ENCODE measurements at places on chromosomes 3 and 15. TPM values are rescaled to one million over a fixed set of nuclear protein-coding genes. Genes with fewer than 3 reads are reported as not detected.

DNA sequence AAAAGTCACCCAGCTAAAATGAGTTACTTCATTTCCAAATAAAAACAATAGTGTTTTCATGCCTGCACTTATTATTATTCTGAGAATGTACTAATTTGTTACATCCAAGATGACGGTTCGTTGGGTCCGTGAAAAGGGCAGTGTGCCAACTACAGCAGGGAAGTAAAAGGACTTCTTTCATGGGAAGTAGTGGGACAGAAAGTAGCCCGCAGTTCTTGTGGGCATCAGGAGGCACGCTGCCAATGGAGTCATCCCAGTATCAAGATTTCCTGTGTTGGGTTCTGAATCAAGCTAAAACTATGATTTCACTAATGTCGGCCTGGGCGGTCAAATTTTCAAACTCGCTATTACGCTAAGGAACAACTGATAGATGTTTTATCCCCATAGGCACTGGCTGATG, 254.5 kb upstream of the SOX2 start:
- H3K4me1 ChIP-seq = no peaks in the 10 kb centered on the region
- H3K36me3 ChIP-seq = no peaks in the 10 kb centered on the region
- H3K27ac ChIP-seq = no peak overlapping the region
- no peak overlapping the region for H3K4me3 ChIP-seq
- no peak for DNase-seq

- DNase-seq = no peak
- H3K4me3 ChIP-seq = no peak overlapping the region
- H3K4me1 ChIP-seq = no peaks in the 10 kb centered on the region
- no peaks in the 10 kb centered on the region for H3K27me3 ChIP-seq
- H3K36me3 ChIP-seq = no peaks in the 10 kb centered on the region
Observed at GRCh38 chr3:31043184-31043819, 148.8 kb upstream of the GADL1 start.

DNA sequence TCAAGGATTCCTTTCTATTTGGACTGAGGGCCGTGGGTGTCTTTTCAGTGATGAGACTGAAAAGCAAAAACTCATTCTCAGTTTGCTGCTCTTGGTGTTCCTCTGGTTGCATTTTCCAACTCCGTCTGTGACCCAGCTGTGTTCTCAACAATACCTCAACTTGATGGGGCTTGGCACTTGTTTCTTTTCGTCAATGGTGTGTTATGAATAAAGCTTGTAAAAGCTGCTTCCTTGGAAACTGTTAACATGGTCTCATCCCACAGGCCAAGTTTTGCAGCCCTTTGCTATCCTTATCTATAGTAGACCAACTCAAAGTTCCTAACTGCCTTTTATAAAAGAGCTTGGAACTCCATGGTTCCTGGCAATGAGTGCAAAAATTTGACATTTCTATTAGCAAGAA, 142.5 kb upstream of the UBE2E1 start:
- no peaks in the 10 kb centered on the region for H3K36me3 ChIP-seq
- H3K4me3 ChIP-seq = no peak overlapping the region
- peaks cover 5% of the 10 kb centered on the region for H3K27me3 ChIP-seq
- DNase-seq = no peak
- peaks cover 4% of the 10 kb centered on the region for H3K4me1 ChIP-seq

DNA sequence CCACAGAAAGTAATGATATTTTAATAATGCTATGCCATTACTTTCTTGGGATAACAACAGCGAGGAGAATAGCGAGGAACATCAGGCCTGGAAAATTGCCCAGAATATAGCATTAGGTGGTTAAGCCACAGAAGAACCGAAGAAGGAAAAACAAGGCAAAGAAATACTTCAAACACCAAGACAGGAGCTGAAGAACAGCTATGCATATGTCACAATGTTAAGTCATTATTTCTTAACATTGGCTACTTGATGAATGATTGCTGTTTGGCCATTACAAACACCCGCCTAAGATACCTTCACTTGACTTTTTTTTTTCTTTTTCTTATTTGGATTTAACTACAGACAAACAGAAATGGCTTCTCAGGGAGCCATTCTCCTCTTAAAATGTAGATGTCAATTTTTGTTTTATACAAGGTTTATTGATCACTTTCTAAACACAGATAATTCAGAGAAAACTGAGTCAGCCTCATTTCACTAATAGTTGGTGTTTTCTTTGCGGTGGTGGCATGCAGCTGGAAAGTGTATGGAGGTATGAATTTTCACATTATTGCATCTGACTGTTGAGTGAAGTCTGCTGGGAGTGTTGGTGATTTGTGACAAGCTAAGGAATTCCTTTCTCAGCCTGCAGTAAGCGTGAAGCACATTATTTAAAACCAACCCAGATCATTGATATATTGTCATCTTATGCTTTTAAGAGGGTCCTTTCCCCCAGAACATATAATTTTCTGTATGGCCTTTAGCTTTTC, 705.7 kb upstream of the NR2F2 start:
- H3K36me3 ChIP-seq = no peaks in the 10 kb centered on the region
- no peak overlapping the region for H3K4me3 ChIP-seq

DNA sequence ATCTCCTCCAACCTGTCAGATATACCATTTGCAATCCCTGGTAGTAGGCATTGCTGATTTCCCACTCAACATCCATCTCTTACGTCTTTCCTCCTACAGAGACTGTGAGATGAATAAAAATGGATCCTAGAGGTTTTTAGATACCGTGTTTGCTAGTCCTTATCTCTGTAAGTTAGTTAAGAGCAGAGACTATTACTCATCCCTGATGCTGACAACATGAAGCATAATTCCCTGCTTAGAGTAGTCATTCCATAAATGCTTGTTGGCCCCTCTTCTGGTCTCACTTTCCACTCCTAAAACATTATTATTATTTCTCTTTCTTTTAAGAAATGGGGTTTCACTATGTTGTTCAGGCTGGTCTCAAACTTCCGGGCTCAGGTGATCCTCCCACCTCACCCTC, 136.2 kb downstream of the RTP4 start:
- no peaks in the 10 kb centered on the region for H3K36me3 ChIP-seq
- DNase-seq = no peak
- no peak overlapping the region for H3K27ac ChIP-seq
- H3K4me3 ChIP-seq = no peak overlapping the region
- no peaks in the 10 kb centered on the region for H3K4me1 ChIP-seq

DNA sequence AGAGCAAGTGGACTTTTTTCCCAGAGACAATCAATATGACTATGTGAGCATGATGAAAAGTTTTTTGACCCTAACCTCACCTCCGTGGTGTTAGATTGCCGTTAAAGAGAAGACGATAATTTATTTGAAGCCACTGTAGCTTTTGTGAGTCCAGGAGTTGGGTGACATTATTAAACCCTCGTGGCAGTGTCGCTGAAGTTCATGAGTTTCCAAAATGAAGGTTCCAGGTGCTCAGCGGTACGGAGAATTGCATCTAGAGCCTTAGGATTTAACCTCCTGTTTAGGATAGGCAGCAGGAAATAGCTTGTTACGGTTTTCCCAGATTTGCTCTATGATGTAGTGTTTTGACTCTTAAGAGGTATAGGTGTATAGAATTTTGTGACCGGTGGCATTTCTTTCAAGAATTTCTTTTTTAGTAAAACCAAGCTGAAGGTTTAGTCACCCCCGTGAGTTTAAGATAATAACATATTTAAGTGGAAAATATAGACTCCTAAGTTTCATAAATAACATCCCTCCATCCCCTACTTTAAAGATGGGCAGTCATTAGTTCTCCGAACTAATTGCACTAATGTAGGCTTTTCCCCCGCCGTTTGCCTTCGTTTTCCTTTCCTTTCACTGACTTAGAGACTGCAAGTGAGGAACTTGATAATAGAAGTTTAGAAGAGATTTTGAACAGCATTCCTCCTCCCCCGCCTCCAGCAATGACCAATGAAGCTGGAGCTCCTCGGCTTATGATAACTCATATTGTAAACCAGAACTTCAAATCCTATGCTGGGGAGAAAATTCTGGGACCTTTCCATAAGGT, 2.0 kb downstream of the SMC4 start:
- H3K4me1 ChIP-seq = peaks cover 52% of the 10 kb centered on the region
- no peaks in the 10 kb centered on the region for H3K27me3 ChIP-seq
- H3K4me3 ChIP-seq = peak overlapping the region; percentile 89
- H3K36me3 ChIP-seq = peaks cover 45% of the 10 kb centered on the region

DNA sequence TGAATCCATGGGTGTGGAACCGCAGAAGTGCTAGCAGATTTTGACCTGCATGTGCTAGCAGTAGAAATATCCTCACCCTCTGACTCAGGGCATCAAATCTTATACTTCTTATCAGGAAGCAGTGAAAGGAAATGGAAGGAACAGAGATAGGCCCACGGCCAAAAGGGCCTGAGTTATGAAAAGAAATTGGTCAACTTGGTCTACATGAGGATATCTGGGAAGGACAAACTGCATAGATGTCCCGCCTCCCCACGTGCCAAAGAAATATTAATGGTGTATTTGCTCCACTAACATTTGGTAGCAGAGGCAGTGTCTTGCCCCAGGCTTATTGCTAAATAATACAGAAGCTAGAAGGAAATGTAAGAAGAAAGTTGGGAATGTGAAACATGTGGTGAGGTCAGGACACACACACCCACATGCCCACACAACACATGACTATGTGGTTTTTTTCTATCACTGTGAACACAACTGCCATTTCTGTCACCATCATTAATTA, 93.6 kb upstream of the COL8A1 start:
- no peak overlapping the region for H3K4me3 ChIP-seq
- no peaks in the 10 kb centered on the region for H3K36me3 ChIP-seq
- no peak for DNase-seq
- H3K27ac ChIP-seq = no peak overlapping the region

DNA sequence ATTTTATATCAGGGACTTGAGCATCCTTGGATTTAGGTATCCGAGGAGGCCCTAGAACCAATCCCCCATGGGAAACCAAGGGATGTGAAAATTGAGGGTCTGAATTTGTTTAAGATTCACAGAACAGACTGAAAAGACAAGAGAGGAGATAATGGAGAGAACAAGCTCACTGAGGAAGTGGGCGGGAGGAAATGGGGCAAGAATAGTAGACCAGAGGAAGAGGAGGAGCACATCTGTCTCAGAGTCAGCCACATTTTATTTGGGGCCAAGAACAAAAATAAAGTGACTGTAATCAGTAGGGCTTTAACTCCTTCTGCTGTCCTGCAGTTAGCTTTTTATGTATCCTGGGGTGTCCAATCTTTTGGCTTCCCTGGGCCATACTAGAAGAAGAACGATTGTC, 63.8 kb downstream of the BLM start:
- DNase-seq = peak; percentile 54
- H3K4me1 ChIP-seq = peaks cover 37% of the 10 kb centered on the region
- H3K36me3 ChIP-seq = peaks cover 66% of the 10 kb centered on the region
- no peaks in the 10 kb centered on the region for H3K27me3 ChIP-seq
- peak overlapping the region; percentile 77 for H3K27ac ChIP-seq

GRCh38 chr3:48058091-48058490, 41.9 kb upstream of the MAP4 start:
- H3K27ac ChIP-seq = peak overlapping the region; percentile 31
- no peak for DNase-seq
- peaks cover 18% of the 10 kb centered on the region for H3K4me1 ChIP-seq
- H3K4me3 ChIP-seq = no peak overlapping the region
- H3K27me3 ChIP-seq = no peaks in the 10 kb centered on the region

- no peak overlapping the region for H3K4me3 ChIP-seq
- H3K4me1 ChIP-seq = peaks cover 21% of the 10 kb centered on the region
- H3K27me3 ChIP-seq = peaks cover 11% of the 10 kb centered on the region
- H3K36me3 ChIP-seq = peaks cover 19% of the 10 kb centered on the region
- H3K27ac ChIP-seq = no peak overlapping the region
Observed at GRCh38 chr3:48432411-48433371, 2.8 kb upstream of the PLXNB1 start.

GRCh38 chr3:196210673-196211556, at the start of gene ZDHHC19:
TSS of gene ZDHHC19 (minus strand) at chr3:196211400. CDS start at chr3:196211315, 85 bp downstream.
- DNase-seq = no peak
- H3K36me3 ChIP-seq = no peaks in the 10 kb centered on the region
- no peak within 1 kb of the TSS for H3K27ac ChIP-seq
- H3K27me3 ChIP-seq = peaks cover 8% of the 10 kb centered on the region
- H3K4me1 ChIP-seq = peaks cover 13% of the 10 kb centered on the region

DNA sequence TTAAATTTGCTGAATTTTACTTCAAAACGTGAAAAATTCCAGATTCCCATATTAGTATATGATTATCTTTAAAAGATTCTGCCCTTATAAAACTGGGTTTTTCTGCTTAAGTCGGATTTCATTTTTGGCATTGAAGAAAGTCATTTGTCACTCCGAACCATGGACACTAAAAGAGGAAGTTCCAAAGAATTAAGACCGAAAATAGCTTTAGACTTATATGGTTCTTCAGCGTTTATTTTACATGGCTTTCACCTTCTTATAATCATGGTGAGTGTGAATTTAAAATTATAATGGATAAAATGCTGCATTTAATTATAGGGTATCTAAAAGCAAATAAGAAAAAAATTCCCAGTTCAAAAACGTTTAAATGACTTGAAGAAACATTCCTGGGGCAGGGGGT, 1.0 kb downstream of the C3orf38 start:
- peak overlapping the region; percentile 93 for H3K4me3 ChIP-seq
- DNase-seq = no peak
- no peaks in the 10 kb centered on the region for H3K27me3 ChIP-seq
- peaks cover 46% of the 10 kb centered on the region for H3K4me1 ChIP-seq
- peaks cover 31% of the 10 kb centered on the region for H3K36me3 ChIP-seq
- H3K27ac ChIP-seq = peak overlapping the region; percentile 99

CLN6 gene
- total RNA-seq = 61.9 TPM

ECE2 gene
- total RNA-seq = not detected

GHSR gene
- not detected for total RNA-seq

IL17RE gene
- 1.5 TPM for total RNA-seq

DMXL2 gene
- 9.0 TPM for total RNA-seq

KLHL6 gene
- 40.4 TPM for total RNA-seq

NOX5 gene
- total RNA-seq = not detected

CASR gene
- total RNA-seq = 0.06 TPM

SLC9C1 gene
- not detected for total RNA-seq

DCLK3 gene
- total RNA-seq = not detected
